Stimulated activated CD4-positive, alpha-beta T cell treated with anti-CD3 and anti-CD28 coated beads, TNF-alpha, amount 100 ng/mL, for 1 hour (primary cell): ENCODE measurements at places on chromosomes 1 and 21.

- DNase-seq, result no peak
Measured at GRCh38 chr1:243623841-243624240, 226.2 kb downstream of the AKT3 start.

DNA sequence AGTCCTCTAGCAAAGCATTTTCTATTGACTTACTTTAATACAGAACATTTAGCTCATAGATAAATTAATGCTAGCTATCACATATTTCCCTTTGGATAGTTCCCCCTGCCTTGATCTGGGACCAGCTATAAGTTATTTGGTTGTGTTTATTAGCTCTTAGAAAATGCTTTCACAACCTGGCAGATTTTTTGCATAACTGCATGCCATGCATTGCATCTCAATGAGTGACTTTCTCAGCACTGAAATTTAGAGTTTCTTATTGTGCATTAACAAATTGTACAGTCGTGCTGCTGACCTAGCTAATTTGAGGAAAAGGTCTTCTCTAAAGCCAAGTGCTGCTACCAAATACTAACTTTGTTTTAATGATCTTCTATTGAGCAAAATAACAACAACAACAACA, 164.8 kb downstream of the PLPPR5 start:
- no peak for DNase-seq

- DNase-seq, result no peak
Measured at GRCh38 chr1:209368864-209369598, 214.5 kb upstream of the CAMK1G start.

DNA sequence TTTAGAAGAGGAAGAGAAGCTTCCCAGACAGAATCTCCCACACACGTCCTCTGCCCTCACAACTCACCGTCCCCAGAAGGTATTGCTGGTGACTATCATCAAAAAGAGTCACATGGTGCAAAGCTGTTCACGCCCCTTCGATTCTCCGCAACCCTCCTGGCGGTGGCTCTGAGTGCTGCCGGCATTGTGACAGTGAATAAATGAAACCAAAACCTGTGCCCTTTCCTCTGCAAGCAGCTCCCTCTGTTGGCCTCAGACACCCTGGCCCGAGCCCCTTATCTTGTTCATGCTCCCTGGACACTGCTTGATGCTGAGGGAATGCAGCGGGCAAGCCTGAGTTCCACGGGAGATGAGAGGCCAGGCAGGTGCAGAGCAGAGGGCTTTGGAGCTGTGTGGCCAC, 510.3 kb downstream of the NPHP4 start:
- DNase-seq, result no peak
